ENCODE measurements at places on chromosomes 1 and 21. TPM values are rescaled to one million over a fixed set of nuclear protein-coding genes. Genes with fewer than 3 reads are reported as not detected.

Gene IGSF3
- 11.7 TPM for total RNA-seq

Gene CCDC185
- not detected for total RNA-seq

Gene PTGFR
- total RNA-seq: 1.3 TPM

Gene SAMSN1
- total RNA-seq: 1.7 TPM

- peak; percentile 88 for DNase-seq
Measured at GRCh38 chr1:17236779-17237560, 11.9 kb upstream of the PADI3 start.

GRCh38 chr1:201370500-201370899 is 7.0 kb downstream of the TNNT2 start:
- DNase-seq: no peak

GRCh38 chr1:219871427-219872057 is 56.8 kb downstream of the SLC30A10 start:
- DNase-seq: no peak

DNA sequence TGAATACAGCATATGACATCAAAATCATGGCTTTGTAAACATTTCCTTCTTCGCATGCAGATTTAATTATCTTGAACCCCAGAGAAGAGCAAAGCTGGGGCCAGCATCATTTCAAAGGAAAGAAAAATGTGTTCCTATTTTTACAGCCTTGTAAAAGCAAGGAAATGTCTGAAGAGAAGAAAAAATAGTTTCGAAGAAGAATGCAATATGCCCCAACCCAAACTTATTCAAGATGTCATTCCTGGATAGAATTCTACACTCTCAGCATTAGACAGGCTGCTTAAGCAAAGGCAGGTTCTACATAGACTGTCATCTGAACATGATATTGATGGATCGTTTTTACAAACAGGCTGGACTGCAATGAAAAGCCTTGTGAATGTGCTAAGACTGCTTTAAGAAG is 900.8 kb downstream of the TTLL7 start:
- DNase-seq: no peak

- DNase-seq: no peak
Measured at GRCh38 chr1:36320291-36320761, 3.1 kb downstream of the EVA1B start.

DNA sequence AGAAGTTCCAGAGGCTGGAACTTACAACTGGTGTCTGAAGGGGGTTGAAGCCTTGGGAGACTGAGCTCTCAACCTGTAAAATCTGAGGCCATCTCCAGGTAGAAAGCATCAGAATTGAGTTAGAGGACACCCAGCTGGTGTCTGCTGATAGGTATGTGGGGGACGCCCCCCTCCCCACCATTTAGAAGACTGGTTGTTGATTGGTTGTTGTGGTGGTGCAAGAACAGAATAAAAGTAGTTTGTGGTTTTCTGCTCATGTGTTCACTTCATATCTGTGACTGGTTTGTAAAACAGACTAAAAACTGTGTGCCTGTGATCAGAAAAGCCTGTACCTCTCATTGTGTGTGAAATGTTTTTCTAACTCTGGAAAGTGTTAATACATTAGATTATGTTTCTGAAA is 33.2 kb upstream of the PDE4B start:
- DNase-seq: no peak
